ENCODE measurements at places on chromosomes 7 and 10.

DNA sequence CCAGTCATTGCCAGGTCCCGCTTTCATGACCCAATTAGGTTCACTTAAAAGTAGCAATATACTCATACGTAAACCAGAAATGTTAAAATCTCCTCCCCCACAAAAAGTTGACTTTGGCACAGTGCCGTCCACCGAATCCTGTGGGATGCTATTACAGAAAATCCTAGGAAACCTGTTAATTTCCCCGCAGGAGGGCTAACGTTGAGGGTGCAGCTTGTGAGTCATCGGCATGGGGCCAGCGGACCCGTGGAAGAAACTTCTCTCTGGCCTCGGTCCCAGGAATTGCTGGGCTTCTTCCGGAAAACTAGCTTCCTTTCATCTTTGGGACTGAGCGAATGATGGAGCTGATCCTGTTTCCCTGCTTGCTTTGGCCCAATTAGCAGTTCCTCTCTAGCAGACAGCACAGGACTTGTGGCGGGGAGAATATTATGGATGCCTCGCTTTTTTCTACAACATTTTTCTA, 13.5 kb downstream of the CRYGN start:
- DNase-seq = peak; percentile 60

DNA sequence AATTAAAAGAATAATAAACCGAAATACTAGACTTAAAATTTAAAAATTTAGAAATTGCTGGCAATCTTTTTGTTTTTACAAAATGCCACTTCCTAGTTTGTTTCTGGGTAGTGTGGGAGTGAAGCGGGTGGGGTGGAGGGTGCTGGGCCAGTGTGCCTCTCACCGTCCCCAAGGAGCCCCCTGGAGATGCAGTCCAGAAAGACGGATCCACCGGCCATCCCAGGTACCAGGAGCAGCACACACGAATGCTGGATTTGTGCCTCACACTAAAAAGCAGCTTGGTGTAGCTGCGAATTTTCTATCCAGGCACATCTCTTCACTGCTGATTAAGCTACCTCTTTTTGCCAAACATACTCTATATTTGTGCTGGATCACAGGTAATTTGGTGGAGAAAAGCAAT, 618.1 kb downstream of the DNAJB6 start:
- no peak for DNase-seq

DNA sequence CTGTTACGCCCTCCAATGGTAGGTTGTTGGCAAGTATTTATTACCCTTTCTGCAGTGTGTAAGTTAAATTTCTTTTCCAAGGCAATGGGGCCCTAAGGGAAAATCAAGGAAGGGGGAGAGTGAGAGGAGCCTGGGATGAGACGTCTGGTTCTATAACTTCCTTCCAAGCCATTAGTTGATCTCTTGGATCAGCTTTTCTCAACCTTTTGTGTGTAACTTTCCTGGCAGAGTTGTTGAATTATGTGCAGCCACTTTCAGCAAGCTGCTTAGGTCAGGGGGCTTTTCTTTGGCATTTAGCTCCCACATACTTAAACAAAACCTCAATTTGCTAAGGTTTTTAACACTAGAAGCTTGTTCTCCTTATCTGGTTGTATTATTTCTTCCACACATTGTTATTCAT, 127.1 kb downstream of the NXPH1 start:
- no peak for DNase-seq

- DNase-seq = no peak
These were observed 13.1 kb downstream of the TAS2R41 start for GRCh38 chr7:143490717-143491306.

DNA sequence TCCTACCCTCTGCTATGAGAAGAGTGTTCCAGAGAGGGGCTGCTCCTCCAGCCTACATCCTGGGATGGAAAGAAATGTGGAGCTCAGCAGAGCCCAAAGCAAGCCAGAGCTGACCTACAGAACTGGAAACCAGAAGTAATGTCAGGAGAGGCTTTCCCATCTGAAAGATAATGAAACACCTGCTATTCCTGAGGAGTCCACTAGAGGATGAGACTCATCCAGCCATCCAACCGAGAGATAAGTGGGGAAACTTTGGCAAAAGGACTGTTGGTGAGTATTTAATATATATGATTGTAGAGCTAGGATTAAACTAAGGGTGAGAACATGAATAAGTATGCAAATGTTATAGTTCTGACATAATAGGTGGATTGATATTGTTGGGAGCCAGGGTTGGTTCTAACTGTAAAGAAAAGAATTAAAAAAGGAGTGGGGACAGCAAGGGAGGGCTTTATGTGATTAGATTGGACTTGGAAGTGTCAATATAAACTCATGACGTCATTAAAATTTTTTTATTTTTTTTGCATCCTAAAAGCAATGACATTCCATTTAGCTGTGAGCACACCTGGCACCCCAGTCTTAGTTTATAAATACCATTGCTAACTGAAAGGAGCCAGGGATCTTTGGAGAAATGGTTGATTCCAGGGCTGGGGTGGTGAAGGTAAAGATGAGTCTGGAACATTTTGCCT, 312.8 kb upstream of the NFE2L3 start:
- DNase-seq = no peak

GRCh38 chr10:26291721-26292480, 75.3 kb downstream of the GAD2 start:
- DNase-seq = no peak

DNA sequence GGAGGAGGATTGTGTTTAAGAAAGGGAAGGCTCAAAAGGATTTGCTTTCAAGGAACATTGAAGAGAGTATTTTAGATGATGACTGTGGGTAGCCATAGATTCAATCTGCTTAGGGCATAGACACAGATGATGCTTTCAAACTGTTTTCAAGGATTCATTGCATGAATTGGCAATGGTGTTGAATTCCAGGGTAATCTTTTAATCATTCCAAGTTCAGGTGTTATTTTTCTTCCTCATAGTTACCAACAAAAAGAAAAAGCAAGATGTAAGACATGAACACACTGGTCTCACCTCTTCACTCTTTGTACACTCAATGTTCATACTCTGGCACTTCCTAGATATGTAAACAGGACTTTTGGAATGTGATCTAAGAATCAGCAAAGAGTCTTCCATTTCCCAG, 167.0 kb upstream of the RHOBTB1 start:
- no peak for DNase-seq

- DNase-seq = no peak
These were observed 5.9 kb downstream of the DUSP5 start for GRCh38 chr10:110503528-110504110.

- DNase-seq = no peak
These were observed 165.4 kb downstream of the KIAA1217 start for GRCh38 chr10:24374134-24374915.

DNA sequence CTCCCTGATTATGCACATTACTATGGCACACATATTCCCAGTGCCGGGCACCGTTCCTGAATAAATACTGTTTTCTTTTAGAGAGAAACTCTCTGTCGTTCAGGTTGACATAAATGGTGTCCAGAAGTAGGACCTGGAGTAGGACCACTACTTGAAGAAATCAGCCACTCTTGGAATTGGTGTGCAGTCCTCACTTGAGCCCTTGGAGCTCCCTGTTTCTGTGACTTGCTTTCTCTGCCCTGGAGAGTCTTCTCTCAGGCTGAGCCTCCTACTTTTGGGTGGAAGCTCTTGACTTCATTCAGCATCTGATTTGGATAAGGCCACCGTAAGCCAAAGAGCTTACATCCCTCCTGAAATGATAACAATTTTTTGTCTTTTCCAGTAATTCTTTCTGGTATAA, 29.7 kb upstream of the ANTXRL start:
- no peak for DNase-seq

DNA sequence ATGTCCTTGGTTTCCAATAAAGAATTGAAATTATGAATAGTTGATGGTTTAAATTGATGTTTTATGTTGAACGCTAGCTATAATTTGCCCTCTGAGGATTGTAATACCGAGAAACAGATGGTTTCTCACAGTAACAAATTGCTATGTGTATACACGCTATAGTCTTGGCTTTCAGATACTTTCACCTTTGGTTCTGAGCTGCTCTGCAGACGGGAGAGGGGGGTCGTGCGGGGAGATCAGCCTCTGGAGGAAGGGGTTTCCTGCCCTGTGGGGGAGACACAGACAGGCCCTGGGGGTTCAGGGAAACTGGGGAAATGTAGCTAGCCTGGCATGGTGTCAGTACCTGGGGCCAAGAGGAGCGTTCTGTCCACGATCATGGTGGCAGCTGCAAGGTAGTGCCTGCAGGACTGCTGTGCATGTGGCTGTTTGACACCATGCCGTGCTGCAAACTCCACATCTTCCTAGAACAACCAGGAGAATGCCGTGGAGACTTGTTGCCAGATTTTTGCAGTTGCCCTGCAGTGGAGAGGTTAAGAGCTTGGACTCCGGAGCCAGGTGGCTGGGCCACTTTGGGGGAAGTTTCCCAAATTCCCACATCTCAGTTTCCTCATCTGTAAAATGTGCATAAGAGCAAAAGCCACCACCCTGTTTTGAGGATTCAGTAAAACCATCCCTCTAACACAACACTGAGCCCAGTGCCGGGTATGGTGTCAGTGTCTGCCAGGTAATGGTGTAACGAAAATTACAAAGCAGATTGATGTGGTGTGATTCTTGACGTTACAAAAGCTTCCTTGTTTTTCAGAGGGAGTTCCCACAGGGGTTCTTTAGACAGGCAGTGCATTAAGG, 167.9 kb downstream of the CUX1 start:
- no peak for DNase-seq

GRCh38 chr10:97080051-97080776, 105.5 kb downstream of the SLIT1 start:
- no peak for DNase-seq

DNA sequence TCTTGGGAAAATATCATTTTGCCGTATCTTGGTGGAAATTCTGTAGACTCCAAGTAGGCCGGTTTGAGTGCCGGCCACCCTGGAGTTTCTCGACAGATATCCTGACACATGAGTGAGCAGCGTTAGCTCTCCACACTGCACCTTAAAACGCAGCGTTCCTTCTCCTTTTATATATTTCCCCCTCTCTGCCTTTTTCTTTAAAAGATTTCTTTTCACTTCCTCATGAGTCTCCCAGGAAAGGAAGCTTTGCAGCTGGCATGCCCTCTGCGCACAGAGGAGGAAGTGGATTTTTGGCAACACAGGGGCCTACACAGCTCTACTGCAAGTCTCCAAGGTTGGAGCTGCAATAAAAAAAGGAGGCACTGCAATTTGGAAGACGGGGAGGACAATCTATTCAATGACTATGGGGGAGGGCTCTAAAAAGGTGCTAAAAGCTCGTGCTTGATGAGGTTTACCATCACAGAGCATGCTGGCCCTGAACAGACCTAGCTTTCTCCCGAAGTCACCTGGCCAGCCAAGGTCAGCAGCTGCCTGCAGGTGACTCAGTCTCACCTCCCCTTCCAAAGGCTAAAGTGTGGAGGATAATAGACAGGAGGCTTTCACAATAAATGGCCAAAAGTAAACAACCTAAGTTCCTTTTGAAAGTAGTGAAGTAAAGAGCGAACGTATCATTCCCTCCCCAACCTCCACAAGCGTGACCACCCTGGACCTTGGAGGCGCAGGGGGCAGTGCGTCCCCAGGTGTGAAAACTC, 252.8 kb downstream of the ZMYND11 start:
- peak; percentile 38 for DNase-seq

DNA sequence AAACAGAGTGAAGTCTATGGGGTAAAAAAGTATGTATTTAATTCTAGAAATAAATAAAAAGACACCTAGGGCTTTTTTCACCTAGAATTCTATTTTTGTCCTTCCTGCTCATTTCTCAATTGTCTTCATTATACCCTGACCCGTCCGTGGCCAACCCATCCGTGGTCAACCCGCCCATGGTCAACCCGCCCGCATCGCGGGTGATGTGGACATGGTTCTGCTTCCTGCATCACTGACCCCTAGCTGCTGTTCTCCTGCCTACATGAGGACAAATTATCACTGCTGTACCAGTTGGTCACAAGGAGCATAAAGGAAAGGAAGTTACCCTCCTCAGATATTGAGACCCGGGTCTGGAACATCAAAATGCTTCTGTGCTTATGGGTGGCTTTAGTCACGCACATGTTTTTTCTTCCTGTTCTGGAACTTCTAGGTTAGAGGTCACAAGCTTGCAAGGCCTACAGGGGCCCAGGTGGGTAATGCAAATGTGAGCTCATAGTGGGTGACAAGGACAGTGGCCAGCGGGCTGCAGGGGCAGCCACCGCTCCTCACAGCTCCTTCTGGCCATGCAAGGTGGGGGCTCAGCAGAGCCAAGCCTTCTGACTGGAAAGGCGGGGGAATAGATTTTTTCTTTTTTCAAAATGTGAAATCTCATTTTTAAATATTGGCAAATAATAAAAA, 15.5 kb downstream of the CAMK2G start:
- no peak for DNase-seq

DNA sequence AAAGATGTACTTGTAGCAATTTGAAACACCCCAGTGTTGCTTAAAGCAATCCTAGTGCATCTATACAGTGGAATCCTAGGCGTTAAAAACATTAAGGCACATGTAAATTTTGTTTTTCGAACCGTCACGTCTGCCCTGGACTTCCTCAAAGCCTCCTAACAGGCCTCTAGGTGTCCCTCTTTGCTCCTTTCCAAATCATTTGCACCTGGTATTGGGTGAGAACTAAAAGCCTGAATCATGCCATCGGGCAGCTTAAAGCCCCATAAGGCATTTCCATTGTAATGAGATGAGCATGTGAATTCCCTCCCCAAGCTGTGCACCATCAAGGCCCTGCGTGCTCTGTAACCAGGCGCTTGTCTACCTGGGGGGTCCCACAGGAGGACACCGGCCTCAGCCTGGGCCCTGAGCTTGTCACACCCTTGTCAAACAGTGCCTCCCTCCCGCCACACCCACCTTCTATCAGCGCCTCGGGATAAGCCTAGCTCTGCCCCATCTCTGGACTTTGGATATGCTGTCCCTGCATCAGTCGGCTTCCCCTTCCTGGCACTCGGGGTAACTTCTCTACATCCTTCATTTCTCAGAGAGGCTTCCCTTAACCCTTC, 89.2 kb downstream of the WDR11 start:
- DNase-seq = no peak

GRCh38 chr7:16431646-16432424, 10.5 kb upstream of the CRPPA start:
- peak; percentile 35 for DNase-seq

DNA sequence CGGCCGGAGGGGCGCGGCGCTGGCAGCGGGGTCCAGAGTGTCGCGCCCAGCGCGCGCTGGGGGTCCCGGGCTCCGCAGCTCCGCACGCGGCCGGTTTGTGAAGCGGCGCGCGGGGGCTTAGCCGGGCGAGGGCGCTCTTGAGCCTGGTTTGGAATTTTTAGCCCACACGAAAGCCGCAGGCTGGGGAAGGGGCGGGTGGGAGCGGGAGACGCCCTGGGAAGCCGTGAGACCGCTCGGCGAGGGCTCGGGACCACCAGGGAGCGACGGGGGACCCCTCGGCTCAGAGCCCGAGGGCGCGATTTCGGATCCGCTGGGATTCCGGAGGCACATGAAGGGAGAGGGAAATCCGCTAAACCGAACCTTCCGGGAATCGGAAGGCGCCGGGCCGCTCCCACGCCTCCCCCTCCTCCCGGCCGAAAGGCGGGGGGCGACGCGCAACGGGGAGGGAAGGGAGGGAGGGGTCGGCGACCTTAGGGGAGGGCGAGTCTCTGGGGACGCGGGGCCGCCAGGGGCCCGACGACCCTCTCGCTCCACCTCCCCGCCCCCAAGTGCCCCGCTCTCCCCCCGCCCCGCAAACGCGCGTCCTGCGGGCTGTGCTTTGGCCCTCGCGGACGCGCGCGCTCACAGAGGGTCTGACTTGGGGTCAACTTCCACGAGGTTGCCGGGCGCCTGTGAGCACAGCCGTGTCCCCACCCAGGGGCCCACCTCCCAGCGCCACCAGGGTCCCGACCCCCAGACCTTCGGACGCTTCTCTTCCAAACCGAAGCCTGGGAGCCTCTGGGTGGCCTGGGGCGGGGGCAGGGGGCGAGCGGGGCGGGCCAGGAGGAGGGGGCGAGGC, 5.1 kb upstream of the ELFN1 start:
- peak; percentile 39 for DNase-seq

- peak; percentile 87 for DNase-seq
These were observed at the start of gene TRIP6 for GRCh38 chr7:100867040-100867775. TSS of gene TRIP6 (plus strand) at chr7:100867387. CDS start at chr7:100867498, 111 bp downstream.

Data from transverse colon (tissue), 4 donors.